Natural killer cell (primary cell): ENCODE measurements at places on chromosomes 13 and 19. TPM values are rescaled to one million over a fixed set of nuclear protein-coding genes. Genes with fewer than 3 reads are reported as not detected.

The ZNF101 gene
- 41.0 TPM for total RNA-seq

The CLIP3 gene
- 1.3 TPM for total RNA-seq

DNA sequence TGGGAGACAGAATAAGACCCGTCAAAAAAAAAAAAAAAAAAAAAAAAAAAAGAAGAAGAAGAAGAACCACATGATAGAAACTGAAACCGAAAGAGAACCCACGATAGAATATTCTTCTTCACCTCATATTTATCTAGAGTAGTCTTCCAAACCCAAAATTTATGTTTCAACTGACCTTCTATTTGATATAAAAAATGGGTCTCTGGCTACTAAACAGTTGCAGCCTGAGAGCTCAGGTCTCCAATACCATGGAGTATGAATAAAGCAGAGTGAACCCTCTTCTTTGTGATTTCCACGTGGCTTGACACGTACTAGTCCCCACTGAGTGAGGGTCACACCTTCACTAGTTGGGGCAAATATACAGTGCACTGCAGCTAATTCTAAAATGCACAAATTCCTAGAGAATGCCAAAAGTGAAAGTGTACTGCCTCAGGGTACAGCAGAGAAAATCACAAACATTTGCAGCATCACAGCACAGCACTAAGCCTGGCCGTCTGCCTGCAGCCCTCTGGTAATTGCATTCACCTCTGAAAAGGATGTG is 30.8 kb upstream of the RFC3 start:
- H3K27me3 ChIP-seq, result no peaks in the 10 kb centered on the region
- peak overlapping the region; percentile 42 for H3K4me3 ChIP-seq
- no peak for DNase-seq

GRCh38 chr13:80055847-80056246 is 285.1 kb downstream of the SPRY2 start:
- H3K4me1 ChIP-seq, result no peaks in the 10 kb centered on the region
- no peak overlapping the region for H3K27ac ChIP-seq
- no peaks in the 10 kb centered on the region for H3K27me3 ChIP-seq
- H3K4me3 ChIP-seq, result no peak overlapping the region

DNA sequence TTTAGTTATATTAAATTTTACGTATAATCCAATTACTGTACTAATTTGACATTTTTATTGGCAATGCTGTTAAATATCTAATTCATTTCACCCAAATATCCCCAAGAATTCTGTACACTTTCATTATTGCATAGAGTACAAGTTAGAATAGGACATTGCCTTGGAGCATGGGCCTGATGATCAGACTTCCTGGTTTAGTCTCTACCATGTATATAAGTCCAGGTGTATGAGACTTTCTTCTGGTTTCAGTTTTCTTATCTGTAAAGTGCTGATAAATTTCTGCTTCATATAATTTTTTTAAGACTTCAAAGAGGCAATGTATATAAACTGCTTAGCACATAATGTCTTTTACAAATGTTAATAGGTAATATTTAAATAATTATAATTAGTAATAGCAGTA is 179.4 kb downstream of the KLF12 start:
- no peak overlapping the region for H3K4me3 ChIP-seq
- H3K4me1 ChIP-seq, result peaks cover 7% of the 10 kb centered on the region
- no peak overlapping the region for H3K27ac ChIP-seq
- no peaks in the 10 kb centered on the region for H3K27me3 ChIP-seq
- no peaks in the 10 kb centered on the region for H3K36me3 ChIP-seq

The ALOX5AP gene
- 114 TPM for total RNA-seq

GRCh38 chr13:109577191-109577700 is 209.1 kb downstream of the IRS2 start:
- H3K4me3 ChIP-seq, result no peak overlapping the region
- no peak for DNase-seq
- H3K27ac ChIP-seq, result no peak overlapping the region
- H3K4me1 ChIP-seq, result no peaks in the 10 kb centered on the region
- no peaks in the 10 kb centered on the region for H3K27me3 ChIP-seq
- no peaks in the 10 kb centered on the region for H3K36me3 ChIP-seq

GRCh38 chr19:33221638-33222037 is 4.0 kb downstream of the SLC7A10 start:
- H3K36me3 ChIP-seq, result no peaks in the 10 kb centered on the region
- DNase-seq, result no peak
- H3K27me3 ChIP-seq, result peaks cover 19% of the 10 kb centered on the region
- peaks cover 14% of the 10 kb centered on the region for H3K4me1 ChIP-seq
- H3K27ac ChIP-seq, result no peak overlapping the region

The SBK2 gene
- total RNA-seq, result not detected

DNA sequence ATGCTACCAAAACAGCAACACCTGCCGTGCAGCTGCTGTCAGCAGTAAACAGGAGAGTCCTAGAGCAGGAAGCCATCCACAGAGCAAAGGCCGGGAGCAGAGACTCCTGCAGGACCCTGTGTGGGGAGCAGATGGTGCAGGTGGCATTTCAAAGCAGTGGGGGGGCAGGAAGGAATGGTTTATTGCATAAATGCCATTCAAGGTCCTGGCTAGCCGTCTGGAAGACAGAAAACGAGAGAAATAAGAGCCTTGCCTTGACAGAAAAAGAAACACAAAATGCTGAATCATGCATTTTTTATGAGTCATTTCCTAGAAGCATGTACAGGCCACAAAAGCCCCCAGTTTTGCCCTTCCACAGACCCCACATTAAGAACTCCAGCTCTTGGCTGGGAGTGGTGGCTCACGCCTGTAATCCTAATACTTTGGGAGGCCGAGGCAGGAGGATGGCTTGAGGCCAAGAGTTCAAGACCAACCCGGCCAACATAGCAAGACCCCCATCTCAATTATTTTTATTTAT is 5.4 kb downstream of the RSPH6A start:
- peaks cover 6% of the 10 kb centered on the region for H3K4me1 ChIP-seq
- peaks cover 4% of the 10 kb centered on the region for H3K27me3 ChIP-seq
- DNase-seq, result no peak
- no peaks in the 10 kb centered on the region for H3K36me3 ChIP-seq
- H3K27ac ChIP-seq, result no peak overlapping the region

The PLIN5 gene
- not detected for total RNA-seq

DNA sequence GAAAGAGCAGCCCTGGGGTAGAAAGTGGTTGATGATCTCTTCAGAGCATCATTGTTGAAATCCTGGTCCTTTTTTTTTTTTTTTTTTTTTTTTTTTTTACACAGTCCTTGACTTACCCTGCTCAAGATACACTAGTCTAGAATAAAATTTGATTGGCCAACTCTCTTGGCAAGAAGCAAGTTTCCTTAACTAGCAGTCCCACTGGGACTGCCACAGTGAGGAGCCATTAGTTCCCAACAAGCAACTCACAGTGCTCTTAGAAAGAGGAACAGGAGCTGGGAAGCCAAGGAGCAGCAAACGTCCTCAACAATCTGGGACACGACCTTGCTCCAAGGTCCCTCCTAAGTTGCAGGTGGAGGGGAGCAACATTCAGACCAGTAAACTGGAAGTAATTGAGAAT is 47.9 kb upstream of the INTS6 start:
- H3K4me3 ChIP-seq, result no peak overlapping the region
- H3K27ac ChIP-seq, result no peak overlapping the region
- peaks cover 3% of the 10 kb centered on the region for H3K27me3 ChIP-seq
- no peaks in the 10 kb centered on the region for H3K36me3 ChIP-seq

- no peaks in the 10 kb centered on the region for H3K4me1 ChIP-seq
- no peak for DNase-seq
- H3K4me3 ChIP-seq, result no peak overlapping the region
- no peak overlapping the region for H3K27ac ChIP-seq
- H3K27me3 ChIP-seq, result no peaks in the 10 kb centered on the region
- H3K36me3 ChIP-seq, result no peaks in the 10 kb centered on the region
Measured at GRCh38 chr13:63938851-63939250, 2523.2 kb upstream of the PCDH20 start.

DNA sequence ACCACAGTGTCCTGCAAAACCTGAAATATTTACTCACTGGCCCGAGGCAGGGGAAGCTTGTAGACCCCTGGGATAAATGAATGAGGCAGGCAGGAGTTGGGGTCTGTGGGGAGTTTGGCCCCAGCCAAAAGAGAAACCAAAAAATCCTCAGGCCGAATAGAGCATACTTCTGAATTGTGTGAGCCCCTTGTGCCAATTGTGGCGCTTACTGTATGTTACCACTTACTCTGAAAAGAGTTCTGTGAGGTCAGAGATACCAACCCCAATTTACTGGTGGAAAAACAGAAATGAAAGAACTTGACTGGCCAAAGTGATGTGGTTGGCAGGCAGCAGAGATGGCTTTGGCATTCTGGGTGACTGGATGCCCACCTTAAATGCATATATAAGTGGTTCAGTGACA is 6.9 kb downstream of the CARM1 start:
- no peak overlapping the region for H3K4me3 ChIP-seq
- peaks cover 27% of the 10 kb centered on the region for H3K4me1 ChIP-seq
- no peak overlapping the region for H3K27ac ChIP-seq

- no peak for DNase-seq
- H3K27ac ChIP-seq, result no peak within 1 kb of the TSS
- peaks cover 34% of the 10 kb centered on the region for H3K36me3 ChIP-seq
- H3K4me3 ChIP-seq, result no peak within 1 kb of the TSS
- H3K27me3 ChIP-seq, result no peaks in the 10 kb centered on the region
Measured at GRCh38 chr19:36152352-36153091, at the start of gene COX7A1. Gene COX7A1 (minus strand): TSS chr19:36152447. CDS start chr19:36152407, 40 bp downstream.

DNA sequence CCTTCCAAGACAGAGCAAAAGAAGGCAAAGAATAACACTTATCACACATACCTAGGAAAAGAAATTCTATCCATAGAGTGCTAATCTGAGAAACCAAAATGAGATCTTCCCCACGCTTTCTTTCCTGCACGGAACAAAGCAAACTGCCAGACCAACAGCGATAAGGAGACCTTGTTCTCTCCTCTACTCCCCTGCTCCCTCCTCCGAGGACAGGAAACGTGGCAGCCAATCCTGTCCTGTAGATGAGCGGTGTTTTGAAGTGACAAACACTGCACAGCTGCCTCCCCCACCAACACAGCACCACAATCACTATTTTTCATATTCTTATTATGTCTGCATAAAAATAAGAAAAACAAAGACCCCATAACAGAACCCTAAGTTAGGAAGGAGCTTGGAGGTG is 113.9 kb upstream of the IRS2 start:
- H3K4me3 ChIP-seq, result no peak overlapping the region
- H3K27me3 ChIP-seq, result no peaks in the 10 kb centered on the region
- no peak for DNase-seq
- no peaks in the 10 kb centered on the region for H3K4me1 ChIP-seq

The GSX1 gene
- not detected for total RNA-seq

DNA sequence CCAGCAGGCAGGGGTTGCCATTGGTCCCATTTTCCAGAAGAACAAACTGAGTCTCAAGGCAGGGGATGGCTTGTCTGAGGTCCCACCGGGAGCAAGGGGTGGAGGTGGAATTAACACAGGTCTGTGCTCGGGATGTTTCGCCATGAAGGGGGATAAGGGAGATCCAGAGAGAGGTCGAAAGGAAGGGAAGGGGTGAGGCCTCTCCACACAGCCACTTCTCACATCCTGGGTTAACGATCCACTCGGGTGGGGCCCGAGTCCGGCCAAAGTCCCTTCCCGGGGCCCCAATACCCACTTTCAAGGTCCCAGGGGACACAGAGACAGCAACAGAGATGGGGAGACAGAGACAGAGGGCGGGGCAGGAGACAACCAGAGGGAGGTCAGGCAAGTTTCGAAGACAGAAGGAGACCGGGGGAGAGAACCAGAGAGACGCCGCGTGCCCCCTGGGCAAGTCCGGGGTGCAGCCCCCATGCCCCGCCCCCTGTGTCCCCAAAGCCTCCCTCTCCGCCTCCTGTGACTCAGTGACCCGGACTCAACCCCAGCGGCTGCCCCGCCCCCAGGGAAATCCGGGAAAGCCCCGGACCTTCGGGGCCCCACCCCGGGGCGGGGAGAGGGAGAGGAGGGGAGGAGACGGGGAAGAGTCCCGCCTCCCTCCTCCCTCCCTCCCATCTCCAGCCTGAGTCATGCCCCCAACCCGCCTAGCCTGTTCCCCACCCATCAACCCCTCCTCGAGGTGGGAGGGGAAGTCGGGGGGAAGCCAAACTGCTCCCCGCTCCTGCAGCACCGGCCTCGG is 1.4 kb upstream of the BCL3 start:
- peak overlapping the region; percentile 87 for H3K27ac ChIP-seq
- H3K4me3 ChIP-seq, result peak overlapping the region; percentile 57
- no peaks in the 10 kb centered on the region for H3K27me3 ChIP-seq

The KLK3 gene
- total RNA-seq, result not detected

DNA sequence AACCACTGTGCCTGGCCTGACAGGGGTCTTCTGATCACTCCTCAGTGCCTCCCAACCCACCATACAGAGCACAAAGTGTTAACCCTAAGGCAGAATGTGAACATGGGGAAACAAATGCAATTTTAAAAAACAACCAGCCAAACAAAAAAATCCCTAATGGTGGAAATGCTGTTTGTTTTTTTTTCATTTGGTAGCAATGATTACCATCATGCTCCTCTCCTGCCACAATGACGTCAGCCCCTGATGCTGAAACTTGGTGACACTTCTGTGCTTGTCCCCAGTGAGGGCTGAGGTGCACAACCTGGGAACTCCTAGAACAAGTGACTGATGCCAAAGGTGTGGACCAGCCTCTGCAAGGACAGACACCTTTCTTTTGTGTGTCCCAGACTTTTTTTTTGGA is 4.0 kb upstream of the TSPAN16 start:
- no peak overlapping the region for H3K27ac ChIP-seq
- no peaks in the 10 kb centered on the region for H3K36me3 ChIP-seq
- peaks cover 10% of the 10 kb centered on the region for H3K4me1 ChIP-seq
- no peak overlapping the region for H3K4me3 ChIP-seq
- no peak for DNase-seq

The LGALS14 gene
- total RNA-seq, result not detected

The C19orf67 gene
- 0.53 TPM for total RNA-seq

GRCh38 chr13:67023130-67023876 is 206.8 kb downstream of the PCDH9 start:
- H3K4me3 ChIP-seq, result no peak overlapping the region
- DNase-seq, result no peak
- H3K4me1 ChIP-seq, result no peaks in the 10 kb centered on the region
- H3K27me3 ChIP-seq, result no peaks in the 10 kb centered on the region
- H3K27ac ChIP-seq, result no peak overlapping the region

- DNase-seq, result no peak
- H3K4me3 ChIP-seq, result no peak overlapping the region
- no peak overlapping the region for H3K27ac ChIP-seq
- H3K4me1 ChIP-seq, result no peaks in the 10 kb centered on the region
- no peaks in the 10 kb centered on the region for H3K36me3 ChIP-seq
Measured at GRCh38 chr13:30212256-30212655, 95.1 kb downstream of the KATNAL1 start.
